NCI-H187 (cell line): ENCODE measurements at places on chromosomes 4 and X.

DNA sequence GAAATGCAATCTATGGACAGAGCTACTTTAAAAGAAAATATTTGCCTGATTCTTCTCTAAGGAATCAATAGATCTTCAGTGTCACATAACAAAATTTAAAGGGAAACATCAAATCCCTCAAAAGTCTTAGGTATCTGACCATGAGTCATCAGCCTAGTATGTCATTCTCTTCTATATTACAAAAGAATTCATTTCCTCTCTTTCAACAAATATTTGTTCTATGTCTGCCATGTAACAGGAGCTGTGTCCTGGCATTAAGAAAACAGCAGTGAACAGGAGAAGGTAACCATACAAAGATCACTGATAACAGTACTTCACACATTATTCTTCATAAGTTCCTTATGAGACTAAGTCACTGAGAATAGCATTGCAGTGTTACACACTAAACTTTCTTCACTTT lies 243.6 kb upstream of the DKK2 start:
- DNase-seq = no peak

DNA sequence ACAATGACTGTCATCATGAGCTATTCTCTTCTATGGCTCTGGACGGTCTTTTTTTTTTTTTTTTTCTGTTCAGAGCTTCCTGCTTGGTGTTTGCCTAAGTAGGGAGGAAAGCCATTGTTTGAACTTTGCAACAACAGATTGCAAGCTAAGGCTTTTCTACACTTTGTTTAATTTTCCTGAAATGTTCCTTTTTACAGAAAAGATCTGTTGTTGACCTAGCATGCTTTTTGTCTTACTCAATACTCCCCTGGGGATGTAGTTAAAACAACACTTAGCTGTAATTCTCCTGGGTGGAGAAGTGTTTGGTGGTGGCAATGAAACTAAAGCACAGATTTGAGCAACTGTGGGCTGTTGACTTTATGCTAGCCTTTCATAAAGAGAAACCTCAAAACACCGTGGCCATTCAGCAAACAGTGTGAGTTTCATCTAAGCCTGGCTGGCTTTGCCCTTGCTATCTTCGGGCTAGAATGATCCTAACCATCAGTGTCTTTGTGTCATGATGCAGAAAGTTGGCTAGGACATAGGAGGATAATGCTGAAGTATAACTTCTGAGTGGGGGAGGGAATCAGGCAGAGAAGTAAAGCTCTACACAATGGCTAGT lies 110.5 kb downstream of the ANXA3 start:
- DNase-seq = no peak

DNA sequence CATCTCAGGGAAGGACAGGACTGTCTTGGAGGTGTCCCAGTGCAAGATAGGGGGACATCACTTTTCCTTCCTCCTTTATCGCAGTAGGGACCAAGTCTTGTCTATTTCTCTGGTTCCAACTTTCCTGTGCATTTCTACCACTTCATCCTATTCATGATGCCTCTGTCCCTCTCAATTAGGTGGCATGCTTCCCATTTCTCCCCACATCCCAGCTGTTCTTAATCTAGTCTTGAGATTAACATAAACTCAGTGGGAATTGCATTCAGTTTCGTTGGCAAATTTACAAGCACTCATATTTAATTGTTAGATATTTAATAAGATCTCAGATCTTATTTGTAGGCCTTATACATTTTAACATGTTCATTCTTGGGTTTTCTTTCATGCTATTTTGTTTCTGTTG lies 15.7 kb upstream of the ODAM start:
- no peak for DNase-seq

DNA sequence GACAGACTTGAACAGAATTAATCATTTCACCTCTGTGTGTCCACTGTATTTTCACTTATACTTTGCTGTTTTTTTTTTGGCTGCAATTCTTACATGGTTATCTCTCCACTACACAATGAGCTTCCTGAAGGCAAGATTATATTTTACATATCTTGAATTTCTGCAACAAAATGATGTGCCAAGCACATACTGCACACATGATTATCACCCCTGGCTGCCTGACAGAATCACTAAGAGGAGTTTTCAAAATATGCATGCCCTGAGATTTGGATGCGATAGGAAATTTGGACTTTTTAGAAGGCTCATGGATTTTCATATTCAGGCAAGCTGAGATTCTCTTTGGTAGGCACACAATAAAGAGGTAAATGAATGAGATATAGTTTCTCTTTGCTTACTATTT lies 1162.1 kb upstream of the IGFBP7 start:
- no peak for DNase-seq

DNA sequence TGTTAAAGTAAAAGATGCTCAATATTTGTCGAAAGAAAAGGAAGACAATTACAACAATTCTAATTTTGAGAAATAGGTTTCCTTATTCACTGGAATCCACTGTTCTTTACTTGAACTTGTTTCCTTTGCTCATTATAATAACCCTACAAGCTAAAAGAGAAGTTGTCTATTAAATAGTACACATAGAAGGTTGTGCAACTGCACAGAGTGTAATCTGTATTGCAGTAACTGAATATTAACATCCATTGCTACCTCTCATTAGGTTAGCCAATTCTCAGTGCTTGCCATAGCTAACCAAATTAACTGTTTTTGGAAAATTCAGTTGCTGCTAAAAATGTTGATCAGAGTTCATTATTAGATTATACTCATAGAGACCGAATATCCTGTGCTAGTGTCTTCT lies 120.0 kb downstream of the PDLIM5 start:
- no peak for DNase-seq

GRCh38 chr4:69056921-69057550 lies 39.2 kb upstream of the UGT2B7 start:
- DNase-seq = no peak

DNA sequence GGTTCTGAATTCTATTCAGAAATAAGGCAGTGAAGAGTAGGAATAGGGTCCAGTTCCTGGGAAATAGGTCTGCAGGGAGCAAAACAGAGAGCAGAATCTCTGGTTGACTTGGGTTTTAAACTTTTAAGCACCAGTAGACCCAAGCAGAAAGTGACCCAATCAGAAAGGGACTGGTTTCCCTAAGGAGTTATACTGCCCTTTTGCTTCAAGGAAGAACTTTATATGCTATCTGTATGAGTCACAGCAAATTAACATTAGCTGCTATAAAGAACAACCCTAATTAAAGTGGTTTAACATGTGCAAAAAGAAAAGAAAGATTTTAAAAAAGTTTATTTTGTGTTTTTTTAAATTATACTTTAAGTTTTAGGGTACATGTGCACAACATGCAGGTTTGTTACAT lies 263.6 kb upstream of the EMCN start:
- no peak for DNase-seq

GRCh38 chr4:79872738-79873137 lies 200.3 kb downstream of the ANTXR2 start:
- DNase-seq = no peak

GRCh38 chr4:157791236-157791635 lies 381.6 kb downstream of the GASK1B start:
- no peak for DNase-seq
